Placental pericyte (primary cell): ENCODE measurements at places on chromosomes 3 and 15. TPM values are rescaled to one million over a fixed set of nuclear protein-coding genes. Genes with fewer than 3 reads are reported as not detected.

PP2D1 gene
- not detected in 2 replicates for total RNA-seq

CD80 gene
- total RNA-seq = not detected in 2 replicates

EBLN2 gene
- total RNA-seq = 6.2 and 7.9 TPM in 2 replicates

ARRDC4 gene
- 2.8 and 3.9 TPM in 2 replicates for total RNA-seq

ATP13A4 gene
- total RNA-seq = not detected in 2 replicates

SUCNR1 gene
- under 0.01 and 0.22 TPM in 2 replicates for total RNA-seq

HTD2 gene
- total RNA-seq = 6.1 and 7.4 TPM in 2 replicates

CYP8B1 gene
- total RNA-seq = not detected in 2 replicates

EFCAB12 gene
- under 0.01 and 0.22 TPM in 2 replicates for total RNA-seq

LRRC31 gene
- not detected in 2 replicates for total RNA-seq

DOCK3 gene
- under 0.01 and 0.22 TPM in 2 replicates for total RNA-seq

CCDC54 gene
- total RNA-seq = not detected in 2 replicates

CD276 gene
- 137 and 150 TPM in 2 replicates for total RNA-seq

MFGE8 gene
- total RNA-seq = 142 and 207 TPM in 2 replicates

BFSP2 gene
- not detected in 2 replicates for total RNA-seq

LSMEM2 gene
- total RNA-seq = not detected in 2 replicates

TADA3 gene
- total RNA-seq = 79.0 and 108 TPM in 2 replicates
